ENCODE measurements at places on chromosomes 5 and 9.
A peak's percentile ranks its signal among the peaks of the same experiment; 100 is the strongest.

- DNase-seq = no peak
Observed at GRCh38 chr5:92527311-92528078, 1053.5 kb downstream of the NR2F1-AS1 start.

DNA sequence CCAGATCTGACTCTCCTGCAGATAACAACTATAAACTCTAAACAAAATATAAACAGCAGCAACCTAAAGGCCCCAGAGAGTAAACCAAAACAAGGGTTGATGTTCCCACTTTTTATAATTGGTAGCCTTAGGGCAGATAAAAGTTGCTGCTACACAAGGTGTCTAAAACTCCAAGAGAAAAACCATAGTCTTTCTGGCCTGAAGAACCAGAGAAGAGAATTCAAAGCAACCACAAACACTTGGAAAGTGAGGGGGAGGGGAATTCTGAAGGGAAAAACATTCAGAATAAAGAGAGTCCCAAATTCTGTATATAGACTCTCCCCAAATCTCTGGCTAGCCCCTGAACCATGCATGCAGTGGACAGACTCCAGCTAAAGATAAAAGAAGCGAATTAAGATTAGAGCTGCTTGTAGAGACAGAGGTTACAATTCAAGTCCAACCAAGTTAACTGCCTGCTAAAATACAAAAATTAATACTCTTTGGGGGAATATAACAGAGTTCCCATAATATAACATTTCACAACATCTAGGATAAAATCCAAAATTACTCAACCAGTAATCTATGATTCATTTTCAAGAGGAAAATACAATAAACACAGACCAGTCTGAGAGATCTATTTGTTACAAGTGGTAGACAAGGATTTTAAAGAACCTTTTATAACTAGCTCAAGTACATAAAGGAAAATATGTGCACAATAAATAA lies 37.5 kb upstream of the RGMB start:
- DNase-seq = no peak

DNA sequence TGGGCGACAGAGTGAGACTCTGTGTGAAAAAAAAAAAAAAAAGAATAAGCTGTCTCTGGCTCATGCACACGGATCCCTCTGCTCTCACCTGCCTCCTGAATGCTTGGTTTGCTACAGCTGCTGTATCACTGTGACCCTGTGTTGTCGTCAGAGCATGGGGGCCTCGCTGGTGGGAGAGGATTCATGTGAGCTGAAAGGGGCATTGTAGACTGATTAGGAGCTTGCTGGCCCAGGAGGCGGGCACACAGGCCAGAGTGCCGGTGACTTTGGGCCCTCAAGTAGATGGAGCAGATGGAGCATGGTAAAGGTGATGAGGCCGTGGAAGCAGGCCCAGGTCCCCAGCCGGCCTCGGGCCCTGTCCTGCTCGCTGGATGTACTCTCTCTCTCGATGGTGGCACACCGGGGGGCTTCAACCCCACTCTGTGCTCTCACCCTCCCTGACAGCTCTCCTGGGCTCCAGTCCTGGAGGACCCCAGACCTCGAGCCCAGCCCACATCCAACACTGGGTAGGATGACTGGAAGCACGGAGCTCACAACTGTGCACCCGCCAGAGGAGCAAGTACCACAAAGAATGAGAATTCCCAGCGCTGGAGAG lies 7.1 kb downstream of the FLT4 start:
- no peak for DNase-seq

DNA sequence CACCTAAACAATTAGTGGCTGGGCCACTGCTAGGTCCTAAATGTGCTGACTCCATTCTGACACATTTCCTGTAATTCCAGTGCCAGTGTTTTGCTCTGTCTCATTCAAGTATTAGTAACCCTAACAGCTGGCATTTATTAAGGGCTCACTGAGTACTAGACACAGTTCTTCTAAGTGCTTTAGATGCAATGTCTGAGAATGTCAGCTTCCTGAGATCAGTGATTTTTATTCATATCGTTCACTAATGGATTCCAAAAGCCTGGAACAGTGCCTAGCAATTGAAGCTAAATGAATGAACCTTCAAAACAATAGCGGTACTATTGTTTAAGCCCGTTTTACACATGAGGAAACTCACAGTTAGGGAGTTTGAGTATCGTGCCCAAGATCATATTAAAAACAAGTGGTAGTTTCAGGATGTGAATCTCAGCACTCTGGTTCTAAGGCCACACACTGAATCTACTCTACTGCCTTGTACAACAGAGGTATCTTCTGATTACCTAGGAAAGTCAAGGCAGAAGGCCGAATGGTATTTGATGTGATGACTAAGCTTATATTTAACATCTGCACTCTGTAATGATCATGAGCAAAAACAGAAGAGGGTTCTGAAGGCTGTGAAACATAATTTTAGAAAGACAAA lies 304.0 kb downstream of the PJA2 start:
- DNase-seq = no peak

- DNase-seq = no peak
Observed at GRCh38 chr5:77936365-77936693, 160.2 kb upstream of the TBCA start.

DNA sequence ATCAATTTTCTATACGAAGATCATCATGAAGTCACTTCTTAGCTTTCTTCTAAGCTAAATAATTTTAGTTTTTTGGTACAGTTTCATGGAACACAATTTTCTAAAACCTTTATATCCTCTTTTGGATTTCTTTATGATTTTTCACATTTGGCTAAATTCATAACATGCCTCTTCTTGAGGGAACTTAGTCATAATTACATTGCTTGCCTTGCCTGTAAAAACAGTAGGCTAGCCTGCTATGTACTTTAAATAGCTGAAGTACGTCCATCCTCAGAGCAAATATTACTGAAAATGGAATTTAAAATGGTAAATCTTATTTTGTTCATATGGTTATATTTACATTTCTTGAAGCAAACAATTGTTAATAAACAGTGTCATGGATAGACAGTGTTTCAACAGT lies 225.0 kb downstream of the VPS13A start:
- DNase-seq = no peak

- peak; percentile 14 for DNase-seq
Observed at GRCh38 chr9:88355166-88355565, 33.1 kb upstream of the SPIN1 start.

DNA sequence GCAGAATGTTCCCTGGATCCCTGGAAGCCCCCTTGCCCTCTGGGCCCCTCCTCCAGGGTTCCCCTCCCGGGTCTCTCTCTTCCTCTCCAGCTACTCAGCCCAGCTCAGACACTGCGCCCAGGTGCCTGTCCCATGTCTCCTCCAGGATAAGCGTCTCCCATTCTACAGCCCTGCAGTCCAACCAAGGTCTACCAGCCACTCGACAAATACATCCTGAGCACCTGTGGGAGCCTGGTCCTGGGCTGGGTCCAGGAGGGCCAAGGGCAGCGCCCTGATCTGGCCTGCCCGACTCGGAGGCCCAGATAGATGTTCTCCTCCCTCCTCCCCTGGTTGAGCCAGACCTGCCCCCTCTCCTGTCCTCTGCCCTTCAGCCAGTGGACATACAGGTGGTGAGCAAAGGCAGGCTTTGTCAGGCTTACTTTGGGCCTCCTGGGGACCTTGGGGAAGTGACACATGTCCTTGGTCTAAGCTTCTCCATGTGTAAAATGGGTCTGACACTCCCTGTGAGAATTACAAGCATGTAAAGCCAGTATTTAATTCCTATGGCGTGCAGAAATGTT lies 1.4 kb downstream of the FLT4 start:
- DNase-seq = no peak

GRCh38 chr5:10301842-10302610 lies 5.7 kb downstream of the CMBL start:
- DNase-seq = no peak

- no peak for DNase-seq
Observed at GRCh38 chr5:172436879-172437369, 17.4 kb downstream of the SH3PXD2B start.

- DNase-seq = no peak
Observed at GRCh38 chr9:111975709-111976108, 79.1 kb downstream of the UGCG start.

DNA sequence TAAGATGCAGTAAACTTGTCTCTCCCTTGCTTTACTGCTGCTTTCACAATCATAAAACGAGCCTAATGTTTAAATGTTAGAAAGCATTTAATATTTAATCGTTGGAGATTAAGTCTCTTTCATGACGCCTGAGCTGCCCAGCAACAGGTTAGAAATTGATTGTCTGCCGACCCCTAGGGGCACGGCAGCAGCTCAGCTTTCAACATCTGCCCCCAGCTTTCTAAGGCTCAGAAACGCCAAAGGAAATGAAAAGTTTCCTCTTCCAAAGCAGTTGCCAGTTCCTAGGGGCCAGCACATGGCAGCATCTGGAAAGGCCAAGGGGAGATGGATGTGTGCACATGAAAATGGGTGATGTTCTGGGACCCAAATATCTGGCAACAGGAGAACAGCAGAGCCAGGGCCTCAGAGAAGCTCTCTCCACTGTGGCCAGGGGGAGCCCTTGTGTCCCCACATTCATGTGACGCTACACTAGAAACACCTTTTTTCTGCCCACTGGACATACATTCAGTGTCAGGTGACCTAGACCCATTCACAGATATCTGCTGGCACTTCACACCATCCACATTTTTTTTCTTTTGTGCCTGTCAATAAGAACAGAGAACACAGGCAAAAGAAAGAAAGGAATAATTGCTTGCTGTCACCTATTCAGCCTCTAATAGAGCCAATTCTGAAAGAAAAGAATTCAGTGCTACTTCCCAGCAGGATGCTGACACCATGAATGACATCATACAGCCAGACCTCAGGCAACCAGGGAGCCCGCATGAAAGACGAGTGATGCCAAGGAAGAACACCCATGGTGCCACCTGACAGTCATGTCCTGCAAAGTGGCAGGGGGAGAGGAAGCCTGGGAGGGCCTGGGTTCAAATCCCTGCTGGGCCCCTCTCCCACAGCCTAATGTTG lies 205.0 kb upstream of the TAS2R1 start:
- DNase-seq = no peak

DNA sequence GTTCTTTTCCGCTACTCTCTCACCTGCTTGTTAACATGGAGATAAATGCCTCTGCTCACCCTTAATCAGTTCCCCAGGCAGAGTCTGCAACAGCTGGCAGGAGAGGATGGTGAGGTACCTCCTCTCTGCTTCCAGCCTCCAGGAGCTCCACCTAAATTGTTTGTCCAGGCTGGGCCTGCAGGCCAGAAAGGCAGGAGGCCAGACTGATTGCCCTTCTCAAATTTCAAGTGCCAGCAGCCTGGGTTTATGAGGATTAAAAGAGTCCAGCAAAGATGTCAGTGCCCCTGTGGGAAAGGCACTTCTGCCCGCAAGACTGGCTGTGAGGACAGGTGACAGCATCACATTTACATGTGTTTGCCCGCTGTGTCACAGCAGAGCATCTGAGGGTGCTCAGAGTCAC lies 19.8 kb downstream of the CORO2A start:
- DNase-seq = no peak

DNA sequence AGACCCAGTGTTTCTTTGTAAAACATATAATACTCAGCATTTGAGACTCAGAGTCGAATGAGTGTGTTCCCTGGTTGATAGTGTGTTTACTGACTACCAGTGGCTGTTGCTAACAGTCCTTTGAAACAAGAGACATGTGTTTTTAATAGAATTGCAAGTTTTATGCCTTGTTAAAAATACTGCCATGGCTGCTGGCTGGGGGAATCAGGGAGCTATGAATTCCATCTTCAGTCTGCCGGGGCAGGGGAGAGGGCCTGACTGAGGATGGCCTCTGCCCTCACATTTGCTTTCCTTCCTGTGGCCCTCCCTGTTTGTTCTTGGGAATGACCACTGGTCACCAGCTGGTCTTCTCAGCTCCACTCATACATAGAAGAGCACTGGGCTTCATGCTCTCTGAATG lies 63.8 kb downstream of the PDZD2 start:
- no peak for DNase-seq

DNA sequence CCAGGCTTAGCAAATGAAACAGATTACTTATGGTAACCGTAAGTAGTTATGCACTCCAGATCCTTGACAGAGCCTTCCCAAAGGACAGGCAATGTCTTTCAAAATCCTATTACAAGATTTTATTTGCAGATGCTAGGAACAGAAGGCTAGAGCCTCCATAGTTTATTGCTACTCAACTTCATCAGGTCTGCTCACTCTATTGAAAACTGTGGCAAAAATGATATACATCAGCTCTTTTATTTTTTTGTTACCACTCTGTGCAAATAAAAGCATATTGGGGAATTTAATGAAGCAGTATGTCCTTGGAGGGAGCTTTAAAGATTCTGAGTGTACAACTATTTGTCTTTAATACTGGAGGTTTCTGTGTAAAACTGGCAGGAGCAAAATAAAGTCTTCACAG lies 46.5 kb downstream of the SLC44A1 start:
- no peak for DNase-seq

GRCh38 chr9:128160603-128160987 lies 530 bp downstream of the BBLN start:
- DNase-seq = peak; percentile 39

DNA sequence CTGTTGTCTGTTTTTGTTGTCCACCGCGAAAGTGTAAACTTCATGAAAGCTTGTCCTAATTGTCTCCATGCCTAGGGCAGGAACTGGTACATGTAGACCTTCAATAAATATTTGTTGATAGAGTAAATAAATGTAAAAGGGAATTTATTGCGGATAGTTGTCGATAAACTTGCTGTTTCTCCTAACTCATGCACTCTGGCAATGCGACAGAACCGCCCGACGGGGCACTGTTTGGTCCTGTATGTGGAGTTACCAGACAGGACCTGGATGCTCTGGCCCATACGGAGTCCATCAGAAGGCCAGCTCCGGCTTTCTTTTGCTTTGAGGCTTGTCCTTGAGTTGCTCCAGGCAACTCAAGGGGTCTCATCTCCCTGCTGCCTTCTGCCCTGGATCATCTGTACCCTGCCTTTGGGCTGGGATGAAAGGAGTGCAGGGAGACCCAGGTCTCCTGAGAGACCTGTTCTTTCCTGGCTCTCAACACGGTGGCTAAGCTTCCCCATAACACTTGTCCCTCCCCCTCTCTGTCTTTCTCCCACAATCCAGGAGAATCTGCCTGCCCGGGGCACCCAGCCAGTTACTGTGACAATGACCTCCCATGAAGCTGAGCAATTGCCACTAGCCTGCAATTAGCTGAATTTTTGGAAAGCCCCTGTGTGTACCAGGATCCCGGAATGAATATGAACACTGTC lies 149.5 kb upstream of the PTCH1 start:
- DNase-seq = no peak

DNA sequence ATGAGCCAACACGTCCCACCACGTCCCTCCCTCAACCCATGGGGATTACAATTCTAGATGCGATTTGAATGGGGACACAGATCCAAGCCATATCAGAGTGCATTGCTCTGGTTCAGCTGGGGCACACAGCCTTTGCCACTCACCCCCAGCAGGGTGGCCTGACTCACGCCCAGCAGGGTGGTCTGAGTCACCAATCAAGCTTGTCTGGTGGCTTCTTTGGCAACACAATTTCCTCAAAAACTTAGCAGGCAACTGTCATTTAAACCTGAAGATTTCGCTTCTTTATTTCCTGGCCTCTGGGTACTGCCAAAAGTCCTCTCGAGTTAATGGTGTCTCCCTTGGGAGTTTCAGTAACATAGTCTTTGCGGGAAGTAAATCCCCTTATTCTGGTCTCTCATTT lies 16.3 kb upstream of the SEMA5A start:
- DNase-seq = no peak

DNA sequence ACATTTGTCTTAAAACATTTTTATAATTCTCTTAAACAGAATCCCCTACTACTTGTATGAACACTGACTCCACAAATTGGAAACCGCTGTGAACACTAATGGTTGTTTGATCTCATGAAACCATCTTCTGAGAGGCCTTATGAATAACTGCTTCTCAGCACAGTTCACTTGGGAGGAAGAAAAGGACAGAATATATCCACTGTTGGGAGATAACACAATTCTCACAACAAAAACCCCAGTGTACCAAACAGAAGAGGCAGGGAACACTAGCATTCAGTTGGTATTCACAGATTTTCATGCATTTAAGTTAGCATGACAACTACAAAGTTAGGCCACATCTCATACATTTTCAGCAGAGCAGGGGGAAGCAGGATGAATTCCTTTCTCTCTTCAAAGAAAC lies 89.0 kb upstream of the SELENOP start:
- DNase-seq = no peak

Data from T-helper 2 cell (primary cell).